Spinal cord (tissue), 10 donors: ENCODE measurements at places on chromosomes 11 and 22. TPM values are rescaled to one million over a fixed set of nuclear protein-coding genes. Genes with fewer than 3 reads are reported as not detected.

Gene HBG2
- 2,582 TPM for polyA plus RNA-seq

Gene MOB2
- polyA plus RNA-seq: 31.1 TPM

Gene APOL4
- 4.1 TPM for polyA plus RNA-seq

GRCh38 chr11:94043241-94043640, 22.1 kb downstream of the HEPHL1 start:
- H3K36me3 ChIP-seq: no peaks in the 10 kb centered on the region
- no peak overlapping the region for H3K27ac ChIP-seq
- H3K4me3 ChIP-seq: no peak overlapping the region
- no peaks in the 10 kb centered on the region for H3K27me3 ChIP-seq

DNA sequence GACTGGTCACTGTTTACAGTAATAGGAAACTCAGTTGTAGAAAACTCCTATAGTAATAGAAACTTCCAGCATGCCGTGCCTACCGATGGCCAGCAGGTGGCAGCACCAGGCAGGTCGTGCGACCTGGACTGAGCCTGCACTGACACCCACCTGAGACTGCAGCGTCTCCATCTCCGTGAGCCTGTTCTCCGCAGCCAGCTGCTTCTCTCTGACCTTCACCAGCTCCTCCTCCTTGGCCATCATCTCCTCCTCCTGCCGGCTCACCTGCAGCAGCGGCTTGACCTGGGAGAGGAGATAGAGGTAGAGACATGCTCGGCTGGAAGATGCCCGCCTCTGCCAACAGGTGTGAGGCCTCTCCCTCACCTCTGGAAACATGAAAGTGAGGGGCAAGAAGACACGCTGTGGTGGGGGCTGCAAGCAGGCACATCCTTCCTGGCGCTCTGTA, 48.5 kb downstream of the APOL1 start:
- peaks cover 94% of the 10 kb centered on the region for H3K36me3 ChIP-seq
- H3K27me3 ChIP-seq: no peaks in the 10 kb centered on the region
- no peak overlapping the region for H3K4me3 ChIP-seq
- no peak overlapping the region for H3K27ac ChIP-seq

GRCh38 chr11:22430141-22430541, 92.0 kb downstream of the SLC17A6 start:
- no peaks in the 10 kb centered on the region for H3K27me3 ChIP-seq
- DNase-seq: no peak
- H3K4me1 ChIP-seq: peaks cover 16% of the 10 kb centered on the region
- H3K36me3 ChIP-seq: no peaks in the 10 kb centered on the region
- H3K27ac ChIP-seq: no peak overlapping the region

GRCh38 chr22:37981282-37982011, 2.9 kb downstream of the SOX10 start:
- H3K4me3 ChIP-seq: peak overlapping the region; percentile 64
- H3K4me1 ChIP-seq: peaks cover 35% of the 10 kb centered on the region
- peak overlapping the region; percentile 89 for H3K27ac ChIP-seq
- no peak for DNase-seq
- peaks cover 84% of the 10 kb centered on the region for H3K36me3 ChIP-seq
- no peaks in the 10 kb centered on the region for H3K27me3 ChIP-seq
